ENCODE measurements at places on chromosomes 4 and X. TPM values are rescaled to one million over a fixed set of nuclear protein-coding genes. Genes with fewer than 3 reads are reported as not detected.

VCX gene
- not detected for total RNA-seq

MAGEB6 gene
- total RNA-seq, result not detected

SLC10A4 gene
- not detected for total RNA-seq

VCX3A gene
- not detected for total RNA-seq

KLHL4 gene
- total RNA-seq, result 2.8 TPM

NRK gene
- not detected for total RNA-seq

USP27X gene
- 3.4 TPM for total RNA-seq

CLDN34 gene
- total RNA-seq, result not detected

TTC29 gene
- not detected for total RNA-seq

WDFY3 gene
- 208 TPM for total RNA-seq

CASP6 gene
- 19.1 TPM for total RNA-seq

ASB9 gene
- total RNA-seq, result 11.6 TPM

FOXP3 gene
- total RNA-seq, result 2.5 TPM

SMIM20 gene
- 20.2 TPM for total RNA-seq

- H3K27me3 ChIP-seq, result no peaks in the 10 kb centered on the region
- H3K4me3 ChIP-seq, result no peak overlapping the region
- H3K4me1 ChIP-seq, result no peaks in the 10 kb centered on the region
- no peak for DNase-seq
- no peak overlapping the region for H3K27ac ChIP-seq
Measured at GRCh38 chr4:122604146-122604545, 16.7 kb downstream of the IL21 start.

DNA sequence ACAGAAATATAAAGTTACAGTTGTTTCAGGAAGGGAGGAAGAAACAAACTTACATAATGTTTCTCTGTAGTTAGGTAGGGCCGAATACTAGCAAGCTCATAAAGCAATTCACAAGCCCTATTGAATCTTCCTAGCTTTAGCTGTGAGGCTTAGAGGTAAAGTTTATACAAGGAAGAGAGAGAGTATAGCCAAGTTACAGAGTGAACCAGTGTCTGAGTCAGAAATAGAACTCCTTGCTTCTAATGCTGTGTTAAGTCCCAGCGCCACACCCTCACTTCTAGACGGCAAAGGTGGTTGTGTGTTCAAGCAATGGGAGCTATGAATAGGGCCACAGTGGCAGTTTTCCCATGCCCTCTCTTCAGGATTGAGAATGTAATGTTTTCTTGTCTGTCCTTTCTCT, 6.1 kb downstream of the LPAR4 start:
- H3K27me3 ChIP-seq, result no peaks in the 10 kb centered on the region
- DNase-seq, result no peak

GRCh38 chr4:98617358-98618047, 40.9 kb downstream of the TSPAN5 start:
- H3K4me1 ChIP-seq, result peaks cover 16% of the 10 kb centered on the region
- peak overlapping the region; percentile 42 for H3K27ac ChIP-seq
- no peaks in the 10 kb centered on the region for H3K36me3 ChIP-seq
- no peak for DNase-seq

GRCh38 chrX:72304877-72305276, 837 bp downstream of the CITED1 start:
- DNase-seq, result no peak
- no peak overlapping the region for H3K4me3 ChIP-seq
- H3K27ac ChIP-seq, result no peak overlapping the region
- no peaks in the 10 kb centered on the region for H3K36me3 ChIP-seq
- H3K27me3 ChIP-seq, result peaks cover 77% of the 10 kb centered on the region

- H3K36me3 ChIP-seq, result peaks cover 81% of the 10 kb centered on the region
- H3K27ac ChIP-seq, result peak overlapping the region; percentile 72
- H3K27me3 ChIP-seq, result no peaks in the 10 kb centered on the region
- peak; percentile 77 for DNase-seq
- no peak overlapping the region for H3K4me3 ChIP-seq
- H3K4me1 ChIP-seq, result peaks cover 46% of the 10 kb centered on the region
Measured at GRCh38 chr4:2746891-2747695, 9.0 kb downstream of the TNIP2 start.

DNA sequence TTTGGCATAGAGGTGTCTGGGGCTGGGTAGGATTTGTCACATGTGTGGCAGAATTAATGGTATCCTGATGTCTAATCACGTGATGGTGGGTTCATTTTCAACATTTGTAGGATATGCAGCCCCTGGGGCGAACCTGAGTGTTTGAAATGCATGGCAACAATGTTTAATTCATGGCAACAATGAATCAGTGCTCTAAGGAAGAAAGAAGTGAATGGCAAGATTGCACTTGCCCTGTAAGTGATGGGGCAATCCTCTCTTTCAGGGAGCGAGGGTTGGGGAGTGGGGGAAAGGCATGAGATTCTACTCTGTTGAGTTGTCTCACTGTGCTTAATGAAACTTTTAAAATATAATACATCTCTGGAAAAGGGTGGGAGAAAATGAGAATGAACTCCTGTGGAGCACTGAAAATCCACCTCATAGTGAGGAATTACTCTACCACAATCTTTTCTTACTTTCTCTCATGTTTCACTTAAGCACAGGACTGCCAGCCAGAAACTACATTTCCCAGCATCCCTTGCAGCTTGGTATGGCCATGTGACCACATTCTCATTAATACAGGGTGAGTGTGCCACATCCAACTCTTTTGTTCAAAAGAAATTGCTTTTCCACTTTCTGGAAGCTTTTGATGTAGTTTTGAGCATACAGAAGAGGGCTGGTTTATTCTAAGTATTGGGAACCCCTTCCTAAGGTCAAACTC, 64.0 kb upstream of the PGM2 start:
- DNase-seq, result no peak
- no peaks in the 10 kb centered on the region for H3K36me3 ChIP-seq
- no peaks in the 10 kb centered on the region for H3K27me3 ChIP-seq
- H3K27ac ChIP-seq, result no peak overlapping the region
- no peak overlapping the region for H3K4me3 ChIP-seq
- H3K4me1 ChIP-seq, result peaks cover 4% of the 10 kb centered on the region

- no peak overlapping the region for H3K4me3 ChIP-seq
- H3K27me3 ChIP-seq, result no peaks in the 10 kb centered on the region
- no peaks in the 10 kb centered on the region for H3K4me1 ChIP-seq
- H3K36me3 ChIP-seq, result no peaks in the 10 kb centered on the region
- no peak for DNase-seq
Measured at GRCh38 chr4:142449771-142450373, 396.2 kb downstream of the INPP4B start.

GRCh38 chr4:102862747-102863146, 6.0 kb upstream of the CISD2 start:
- no peak for DNase-seq
- H3K36me3 ChIP-seq, result no peaks in the 10 kb centered on the region
- no peaks in the 10 kb centered on the region for H3K27me3 ChIP-seq
- H3K4me3 ChIP-seq, result no peak overlapping the region
- H3K27ac ChIP-seq, result no peak overlapping the region

GRCh38 chr4:118753096-118753495, 67.9 kb downstream of the METTL14 start:
- H3K27ac ChIP-seq, result peak overlapping the region; percentile 52
- DNase-seq, result no peak
- no peaks in the 10 kb centered on the region for H3K27me3 ChIP-seq
- no peak overlapping the region for H3K4me3 ChIP-seq
- peaks cover 72% of the 10 kb centered on the region for H3K36me3 ChIP-seq

DNA sequence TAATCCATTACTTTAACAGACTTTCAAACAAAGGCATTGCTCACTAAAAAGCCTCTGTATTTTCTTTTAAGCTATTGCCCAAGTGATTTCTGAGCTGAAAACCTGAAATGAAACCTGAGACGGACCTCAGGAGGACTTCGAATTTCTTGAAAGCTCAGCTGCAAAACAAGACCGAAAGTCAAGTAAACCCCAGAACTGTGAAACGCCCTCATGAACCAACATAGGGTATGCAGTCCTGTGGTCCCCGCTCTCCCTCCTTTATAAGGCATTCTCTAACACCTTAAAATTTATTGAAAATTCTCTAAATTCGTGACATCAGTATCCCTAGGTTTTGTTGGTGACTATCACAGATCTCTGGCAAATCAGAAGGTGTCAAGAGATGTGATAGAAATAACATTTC, 91.8 kb downstream of the SHISA3 start:
- no peak for DNase-seq
- H3K4me1 ChIP-seq, result no peaks in the 10 kb centered on the region
- no peak overlapping the region for H3K27ac ChIP-seq
- H3K4me3 ChIP-seq, result no peak overlapping the region
- no peaks in the 10 kb centered on the region for H3K36me3 ChIP-seq

DNA sequence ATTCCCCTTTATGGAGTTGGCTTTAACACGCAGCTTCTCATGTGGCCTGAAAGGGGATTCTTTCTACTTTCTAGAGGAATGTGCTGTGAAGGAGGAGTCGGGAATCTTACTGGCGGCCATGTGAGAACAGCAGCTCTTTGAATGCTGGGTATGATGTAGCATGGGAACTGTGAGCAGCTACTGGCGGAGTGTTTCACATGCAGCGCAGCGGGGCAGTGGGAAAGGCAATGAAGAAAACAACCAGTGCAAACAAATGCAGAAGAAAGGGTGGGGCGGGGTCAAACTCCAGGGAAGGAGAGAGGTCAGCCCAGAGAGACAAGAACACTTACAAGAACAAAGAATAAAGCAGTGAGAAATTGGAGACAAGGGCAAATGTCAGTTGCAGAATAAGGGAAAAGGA, 363.8 kb upstream of the FTHL17 start:
- no peaks in the 10 kb centered on the region for H3K27me3 ChIP-seq
- H3K36me3 ChIP-seq, result no peaks in the 10 kb centered on the region
- no peak for DNase-seq
- no peak overlapping the region for H3K27ac ChIP-seq

GRCh38 chr4:55736605-55737183, 82.9 kb upstream of the EXOC1L start:
- peaks cover 30% of the 10 kb centered on the region for H3K27me3 ChIP-seq
- H3K4me3 ChIP-seq, result no peak overlapping the region
- DNase-seq, result no peak

DNA sequence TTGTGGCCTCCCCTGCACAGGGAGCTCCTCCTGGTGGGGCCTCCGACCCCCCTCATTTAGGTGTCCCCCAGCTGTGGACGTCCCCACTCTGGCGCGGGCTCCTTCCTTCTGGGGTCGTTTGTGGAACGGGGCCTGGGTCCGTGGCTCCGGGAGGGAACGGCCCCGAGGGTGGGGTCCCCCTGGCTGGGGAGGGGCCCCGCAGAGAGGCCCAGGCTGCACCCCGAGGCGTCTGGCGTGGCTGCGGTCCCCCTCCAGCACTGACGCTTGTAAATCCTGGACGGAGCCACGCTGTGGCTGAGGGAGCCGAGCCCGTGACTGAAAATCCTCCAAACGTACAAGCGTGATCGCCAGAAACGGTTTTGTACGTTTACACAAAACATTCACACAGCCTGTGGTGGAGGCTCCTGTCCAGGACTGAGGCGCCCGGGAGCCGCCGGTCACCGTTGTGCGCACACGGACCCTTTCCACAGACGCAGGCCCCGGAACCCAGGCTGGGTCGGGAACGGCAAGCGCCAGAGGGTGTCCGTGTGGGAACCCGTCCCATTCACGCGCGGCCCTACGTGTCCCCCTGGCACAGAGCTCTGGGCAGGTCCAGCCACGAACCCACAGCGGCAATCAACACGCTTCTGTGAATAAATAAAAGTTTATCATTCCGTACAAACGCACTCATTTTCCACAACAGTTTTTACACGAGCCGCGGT, 15.2 kb upstream of the GTPBP6 start:
- H3K27me3 ChIP-seq, result peaks cover 26% of the 10 kb centered on the region
- H3K27ac ChIP-seq, result no peak overlapping the region
- peaks cover 4% of the 10 kb centered on the region for H3K4me1 ChIP-seq
- peaks cover 12% of the 10 kb centered on the region for H3K36me3 ChIP-seq

DNA sequence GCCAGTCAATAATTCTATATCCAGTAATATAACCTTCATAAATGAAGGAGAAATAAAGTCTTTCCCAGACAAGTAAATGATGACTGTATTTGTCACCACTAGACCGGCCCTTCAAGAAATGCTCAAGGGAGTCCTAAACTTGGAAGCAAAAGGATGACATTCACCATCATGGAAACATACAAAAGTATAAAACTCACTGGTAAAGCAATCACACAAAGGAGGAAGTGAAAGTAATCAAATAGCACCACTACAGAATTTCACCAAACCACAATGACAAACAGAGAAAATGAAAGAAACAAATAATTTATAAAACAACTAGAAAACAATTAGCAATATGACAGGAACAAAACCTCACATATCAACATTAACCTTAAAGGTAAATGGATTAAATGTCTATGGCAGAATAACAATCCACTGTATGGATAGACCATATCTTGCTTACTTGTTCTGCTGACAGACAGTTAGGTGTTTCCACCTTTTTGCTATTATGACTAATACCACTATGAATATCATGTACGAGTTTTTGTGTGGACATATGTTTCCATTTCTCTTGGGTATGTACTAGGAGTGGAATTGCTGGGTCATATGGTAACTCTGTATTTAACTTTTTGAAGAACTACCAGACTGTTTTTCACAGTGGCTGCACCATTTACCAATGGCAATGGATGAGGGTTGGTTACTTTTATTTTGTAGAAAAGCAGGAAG, 44.9 kb downstream of the NAT8L start:
- no peak overlapping the region for H3K4me3 ChIP-seq
- H3K36me3 ChIP-seq, result no peaks in the 10 kb centered on the region
- peaks cover 4% of the 10 kb centered on the region for H3K27me3 ChIP-seq
- DNase-seq, result no peak
- no peak overlapping the region for H3K27ac ChIP-seq
- H3K4me1 ChIP-seq, result no peaks in the 10 kb centered on the region

DNA sequence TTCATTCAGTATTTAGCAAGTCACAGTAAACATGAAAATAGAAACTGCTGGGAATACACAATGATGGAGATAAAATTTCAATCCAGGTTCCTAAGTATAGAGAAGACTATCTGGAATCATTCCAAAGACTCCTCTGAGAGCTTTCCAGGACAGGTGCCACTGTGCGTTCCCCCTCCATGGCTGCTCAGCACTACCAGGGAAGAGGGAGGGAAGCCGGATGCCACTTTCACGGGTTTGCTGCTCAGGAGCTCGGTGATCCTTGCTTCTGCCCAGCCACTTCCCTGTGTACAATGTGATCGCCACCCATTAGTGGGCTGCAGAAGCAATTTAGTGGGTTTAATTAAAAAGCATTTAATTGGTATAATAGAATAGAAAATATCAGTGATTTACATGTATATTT, 94.5 kb downstream of the FNIP2 start:
- H3K36me3 ChIP-seq, result peaks cover 7% of the 10 kb centered on the region
- no peak overlapping the region for H3K4me3 ChIP-seq
- DNase-seq, result no peak

DNA sequence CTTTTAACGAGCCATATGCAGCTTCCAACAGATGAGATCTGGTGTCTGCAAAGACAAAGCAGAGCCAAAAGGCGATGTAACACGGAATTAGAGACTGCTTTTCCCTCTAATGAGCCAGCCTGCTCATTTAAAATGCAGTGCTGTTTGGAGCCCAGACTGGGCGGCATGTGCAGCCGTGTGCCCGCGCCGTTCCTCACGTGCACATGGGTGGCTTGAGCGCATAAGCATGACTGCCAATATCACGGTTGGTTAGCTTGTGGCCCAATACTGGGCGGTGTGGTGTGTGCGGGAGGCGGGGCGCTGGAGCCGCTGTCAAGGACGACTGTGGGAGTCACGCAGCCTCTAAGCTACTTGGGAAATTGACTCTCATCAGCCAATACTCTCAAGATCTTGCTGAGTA, 87.0 kb upstream of the SCOC start:
- no peaks in the 10 kb centered on the region for H3K4me1 ChIP-seq
- no peak overlapping the region for H3K4me3 ChIP-seq
- no peaks in the 10 kb centered on the region for H3K36me3 ChIP-seq
- no peaks in the 10 kb centered on the region for H3K27me3 ChIP-seq

Measured in spleen (tissue), 13 donors.